ENCODE measurements at places on chromosomes 7 and 10. TPM values are rescaled to one million over a fixed set of nuclear protein-coding genes. Genes with fewer than 3 reads are reported as not detected.

GRCh38 chr10:17085011-17085725 lies 44.4 kb downstream of the CUBN start:
- no peak for DNase-seq

DNA sequence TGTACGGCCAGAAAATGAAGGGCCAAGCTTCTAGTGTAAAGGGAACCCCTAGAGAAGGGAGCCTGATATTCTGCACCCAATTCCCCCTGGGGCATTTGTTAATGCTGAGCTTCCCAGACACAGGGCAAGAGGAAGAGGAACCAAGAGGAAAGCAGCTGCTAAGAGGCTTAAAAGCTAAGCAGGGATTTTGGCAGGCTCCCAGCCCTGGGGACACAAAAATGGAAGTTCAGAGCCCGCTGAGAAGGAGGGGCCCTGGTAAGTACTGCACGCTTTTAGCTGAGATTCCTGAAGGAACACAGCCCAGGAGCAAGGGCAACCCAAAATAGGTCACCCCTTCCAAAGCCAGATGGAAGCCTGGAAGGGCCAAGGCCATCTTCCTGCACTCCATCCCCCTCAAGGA lies 387.3 kb upstream of the MGMT start:
- DNase-seq = no peak

DNA sequence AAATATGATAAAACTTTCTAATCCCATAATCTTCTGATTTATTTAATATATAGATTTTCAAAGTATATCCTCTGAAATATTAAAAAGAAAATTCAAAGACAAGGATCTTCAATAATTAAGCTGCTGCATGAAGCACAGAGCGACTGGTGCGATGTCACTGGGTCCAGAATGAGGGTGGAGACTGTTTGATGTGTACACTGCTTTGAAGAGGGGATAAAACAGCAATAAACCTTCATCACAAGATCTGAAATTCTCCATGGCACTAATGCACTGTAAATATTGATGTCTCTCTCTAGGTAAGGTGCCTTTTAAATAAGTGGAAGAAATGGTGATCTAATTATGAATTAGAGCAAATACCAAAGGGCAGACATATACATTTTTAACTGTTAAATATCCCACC lies 337.8 kb downstream of the PARD3 start:
- no peak for DNase-seq

DNA sequence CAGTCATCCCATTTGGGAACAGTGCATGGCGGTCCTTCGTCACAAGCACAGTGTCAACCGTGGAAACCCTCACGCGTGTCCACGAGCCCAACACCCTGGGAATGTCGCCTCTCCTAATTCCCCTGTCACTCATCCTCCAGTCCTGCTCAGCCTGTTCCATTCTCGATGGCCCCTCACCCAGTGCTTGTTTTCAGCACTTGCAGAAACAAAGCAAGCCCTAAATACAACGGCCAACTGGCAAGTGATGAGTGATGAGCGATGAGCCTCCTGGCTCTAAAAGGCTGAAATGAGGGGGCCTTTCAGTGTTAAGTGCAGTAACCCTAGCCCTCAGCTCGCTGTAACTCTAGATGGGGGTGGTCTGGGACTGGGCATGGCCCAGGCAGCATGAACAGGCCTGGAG lies 22.6 kb downstream of the NKX2-3 start:
- DNase-seq = no peak

GRCh38 chr10:113028456-113029440 lies 78.7 kb downstream of the TCF7L2 start:
- DNase-seq = no peak

DNA sequence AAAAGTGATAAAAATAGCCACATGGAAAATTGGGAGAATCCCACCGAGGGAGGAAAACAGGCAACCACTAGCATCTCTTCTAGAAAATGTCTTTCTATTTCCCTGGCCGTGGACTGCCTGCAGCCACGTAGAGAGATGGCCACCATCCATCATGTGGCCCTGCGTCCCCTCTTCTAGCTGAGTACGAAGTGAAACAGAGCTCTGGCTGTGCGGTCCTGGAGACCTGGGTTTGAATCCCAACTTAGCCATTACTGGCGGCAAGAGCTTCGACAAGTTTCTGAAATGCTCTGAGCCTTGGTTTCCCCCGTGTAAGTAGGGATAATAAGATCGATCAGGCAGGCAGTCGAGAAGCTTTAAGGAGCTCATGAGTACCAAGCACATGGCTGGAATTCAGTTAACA lies 32.9 kb downstream of the ZCCHC24 start:
- no peak for DNase-seq

CYP2C19 gene
- total RNA-seq = not detected

ITPRID1 gene
- total RNA-seq = not detected

PNPLA8 gene
- 32.0 TPM for total RNA-seq

C10orf105 gene
- 0.34 TPM for total RNA-seq
